GM12891 (cell line): ENCODE measurements at places on chromosomes 6 and 20.

DNA sequence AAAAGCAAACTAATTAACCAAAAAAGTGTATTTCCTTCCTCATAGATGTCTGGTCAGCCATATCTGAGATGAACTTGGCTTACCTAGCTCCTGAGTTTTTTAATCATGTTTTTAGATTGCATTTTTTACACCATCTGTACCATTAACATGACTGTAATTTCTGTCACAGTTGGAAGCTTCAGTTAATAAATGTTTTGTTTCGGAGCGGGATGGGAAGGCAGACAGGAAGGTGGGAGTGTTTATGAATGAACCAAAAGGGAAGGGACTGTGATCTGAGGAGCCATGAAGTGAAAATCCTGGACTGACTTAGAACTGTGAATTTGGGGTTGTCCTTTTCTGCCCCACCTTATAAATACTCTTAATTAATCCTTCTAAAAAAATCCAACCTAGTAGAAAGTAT, 445.6 kb upstream of the SOX4 start:
- DNase-seq: no peak

DNA sequence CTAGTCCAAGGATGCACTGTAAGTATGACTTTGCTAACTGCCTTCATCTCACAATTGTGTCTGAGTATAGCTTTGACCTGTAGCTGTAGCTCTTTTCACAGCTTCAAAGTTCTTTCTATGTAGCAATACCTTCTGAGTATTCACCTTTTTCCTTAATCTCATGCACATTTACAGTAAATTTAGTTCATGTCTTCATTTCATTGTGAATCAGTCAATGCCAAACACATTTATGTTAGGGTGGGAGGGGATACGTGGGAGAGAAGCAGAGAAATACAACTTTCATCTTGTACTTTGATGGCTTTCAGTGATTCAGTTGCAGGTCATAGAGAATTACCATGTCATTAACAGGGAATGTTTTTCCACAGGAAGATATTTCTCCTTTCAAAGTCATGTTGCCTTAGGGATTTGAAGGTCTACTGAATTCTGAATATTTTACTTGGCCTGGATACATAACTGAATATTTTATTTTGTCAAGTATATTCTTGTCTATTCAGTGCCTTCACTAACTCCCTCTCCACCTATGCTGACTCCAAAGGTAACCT, 119.2 kb downstream of the TINAG start:
- no peak for DNase-seq

DNA sequence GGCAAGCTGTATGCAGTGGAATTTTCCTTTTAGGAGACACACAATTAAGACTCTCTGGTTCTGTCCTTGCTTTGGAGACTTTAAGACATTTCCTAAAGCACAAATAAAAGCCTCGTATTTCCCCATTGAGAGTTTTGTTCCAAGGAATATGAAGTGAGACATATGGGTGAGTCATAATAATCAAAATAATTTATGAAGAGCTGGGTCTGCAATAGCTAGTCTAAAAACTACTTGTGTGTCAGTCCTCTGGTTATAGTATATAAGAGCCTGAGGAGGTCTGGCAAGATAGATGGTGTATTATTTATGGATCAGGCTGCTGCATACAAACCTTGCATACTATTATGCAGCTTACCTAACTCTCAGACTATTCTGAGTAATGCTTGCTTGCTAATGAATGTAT, 142.6 kb downstream of the ADGRG6 start:
- no peak for DNase-seq

DNA sequence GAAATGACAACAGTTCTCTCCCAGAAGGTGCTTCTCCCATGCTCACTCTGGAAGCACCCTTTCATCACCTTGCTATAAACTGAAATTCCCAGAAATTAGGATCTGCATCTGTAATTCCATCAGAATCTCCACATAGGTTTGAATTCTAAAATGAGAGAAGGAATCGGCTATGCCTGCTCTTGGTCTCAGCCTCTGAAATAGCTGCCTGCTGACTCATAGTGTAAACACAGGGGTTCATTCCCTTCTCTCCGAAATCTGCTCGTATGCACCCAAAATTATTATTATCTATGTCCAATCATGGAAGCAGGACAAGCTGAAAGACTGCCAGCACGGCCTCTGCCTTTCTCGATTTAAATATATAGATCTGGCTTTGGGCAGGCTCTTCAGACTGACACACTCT, 74.6 kb upstream of the TAB2 start:
- DNase-seq: no peak

DNA sequence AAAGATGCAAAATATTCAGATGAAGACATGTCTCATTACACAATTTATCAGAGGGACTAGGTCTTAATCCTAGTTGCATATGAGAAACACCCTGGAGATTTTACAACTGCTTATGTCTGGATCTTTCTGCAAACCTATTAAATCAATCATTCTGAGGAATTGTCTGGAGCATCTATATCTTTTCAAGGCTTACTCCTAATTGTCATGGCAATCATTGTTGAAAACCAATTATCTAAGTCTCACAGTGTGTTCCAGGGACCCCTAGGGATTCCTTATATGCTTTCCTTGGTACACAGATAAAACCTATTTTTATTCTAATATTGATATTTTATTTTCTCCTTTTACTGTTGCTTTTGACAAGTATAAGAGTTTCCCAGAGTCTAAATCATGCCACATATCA, 696.9 kb upstream of the EYS start:
- no peak for DNase-seq

GRCh38 chr6:159679091-159680077, 13.7 kb downstream of the SOD2 start:
- no peak for DNase-seq

DNA sequence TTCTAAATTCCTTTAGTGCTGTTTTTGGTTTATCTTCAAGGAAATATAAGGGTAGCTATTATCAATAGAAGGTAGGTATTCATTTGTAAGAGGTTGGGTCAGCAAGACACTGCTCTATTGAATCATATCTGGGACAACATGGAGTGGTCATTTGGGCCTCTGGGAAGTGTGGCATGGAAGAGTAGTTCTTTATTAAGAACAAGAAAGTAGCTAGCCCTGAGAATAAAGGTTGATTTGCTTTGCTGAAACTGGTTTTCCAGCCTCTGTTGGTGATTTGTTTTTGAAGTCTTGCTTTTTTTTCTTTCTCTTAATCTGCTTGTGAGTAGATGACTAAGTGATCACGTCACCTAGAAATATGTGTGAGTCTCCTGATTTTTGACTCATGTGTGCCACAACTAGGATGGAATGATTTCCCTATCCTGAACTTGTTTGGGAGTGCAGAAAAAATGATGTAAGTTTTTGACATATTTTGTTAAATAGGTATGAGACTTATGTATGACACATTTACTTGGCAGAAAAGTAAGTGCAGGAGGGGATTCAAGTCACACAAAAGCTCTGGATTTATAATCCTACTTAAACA, 381.8 kb downstream of the CENPW start:
- DNase-seq: no peak

DNA sequence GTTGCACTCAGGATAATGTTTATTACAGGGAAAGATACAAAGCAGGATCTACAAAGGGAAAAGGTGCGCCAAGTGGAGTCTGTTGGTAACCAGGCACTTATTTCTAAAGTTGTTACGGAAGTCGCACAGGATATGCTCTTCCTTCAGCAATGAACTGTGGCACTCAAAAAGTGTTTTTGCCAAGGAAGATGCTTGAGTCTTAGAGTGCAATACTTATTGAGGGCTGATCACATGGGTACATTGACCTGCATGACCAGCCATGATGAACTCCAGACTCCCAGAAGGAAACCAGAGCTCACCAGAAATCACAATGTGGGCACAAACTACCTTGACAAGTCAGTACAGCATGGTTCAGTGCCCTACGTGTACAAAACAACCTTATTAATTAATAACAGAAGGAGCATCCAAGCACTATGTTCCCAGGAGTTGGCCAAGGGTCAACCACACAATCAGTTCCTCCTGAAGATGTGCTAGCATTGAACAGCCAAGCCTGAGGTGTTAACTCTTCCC, 270.7 kb upstream of the TFAP2D start:
- no peak for DNase-seq

GRCh38 chr20:4435225-4435624, 286.5 kb upstream of the PRND start:
- no peak for DNase-seq

DNA sequence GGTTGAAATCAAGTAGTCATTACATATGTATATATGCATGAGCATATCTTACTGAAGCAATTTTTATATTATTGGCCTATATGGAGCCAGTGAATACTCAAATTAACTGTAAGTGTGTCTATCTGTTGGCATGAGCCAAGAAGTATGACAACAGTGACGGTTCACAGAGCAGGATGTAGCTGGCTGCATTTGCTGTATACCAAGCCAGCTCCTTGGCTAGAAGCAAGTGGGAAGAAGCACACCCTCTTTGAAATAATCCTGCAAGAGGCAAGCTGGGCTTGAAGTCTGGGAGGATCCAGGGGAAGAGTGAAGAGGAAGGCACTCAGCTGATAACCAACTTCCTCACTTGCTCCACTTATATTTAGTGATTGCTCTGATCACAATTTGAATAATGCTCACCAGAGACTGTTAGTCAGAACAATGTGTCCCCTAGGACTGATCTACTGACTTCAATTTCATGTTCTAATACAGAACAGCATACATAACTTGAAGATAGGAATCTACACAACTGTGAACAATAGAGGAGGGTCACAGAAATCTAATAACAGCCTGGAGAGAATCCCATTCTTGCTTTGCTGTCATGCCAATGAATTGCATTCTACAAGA, 497.3 kb downstream of the PRKN start:
- no peak for DNase-seq

GRCh38 chr6:44624936-44625573, 237.5 kb downstream of the CDC5L start:
- DNase-seq: no peak

DNA sequence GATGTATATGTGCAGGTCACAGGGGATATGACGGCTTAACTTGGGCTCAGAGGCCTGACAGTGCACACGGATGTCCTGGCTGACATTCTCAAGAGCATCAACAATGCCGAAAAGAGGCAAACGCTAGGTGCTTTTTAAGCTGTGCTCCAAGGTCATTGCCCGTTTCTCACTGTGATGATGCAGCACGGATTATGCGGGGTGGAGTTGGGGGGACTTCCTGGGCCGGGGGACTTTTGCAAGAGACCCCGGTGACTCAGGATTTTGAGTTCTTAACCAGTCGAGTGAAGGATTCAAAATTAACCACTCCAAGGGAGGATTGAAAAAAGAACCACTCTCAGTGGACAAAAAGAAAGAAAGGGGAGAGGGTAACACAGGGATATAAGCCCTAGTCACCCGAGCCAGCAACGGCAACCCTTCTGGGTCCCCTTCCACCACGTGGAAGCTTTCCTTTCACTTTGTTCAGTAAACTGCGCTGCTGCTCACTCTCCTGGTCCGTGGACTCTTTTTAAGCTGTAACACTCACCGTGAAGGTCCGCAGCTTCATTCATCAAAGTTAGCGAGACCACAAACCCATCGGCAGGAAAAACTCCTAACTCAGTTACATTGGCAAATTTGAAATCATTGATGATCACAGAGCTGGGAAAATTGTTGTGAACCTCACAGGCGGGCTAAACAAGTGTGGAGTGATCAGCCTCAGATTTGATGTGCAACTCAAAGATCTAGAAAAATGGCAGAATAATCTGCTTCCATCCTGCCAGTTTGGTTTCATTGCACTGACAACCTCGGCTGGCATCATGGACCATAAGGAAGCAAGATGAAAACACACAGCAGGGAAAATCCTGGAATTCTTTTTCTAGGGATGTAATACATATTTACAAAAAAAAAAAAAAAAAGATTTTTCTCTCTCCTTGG, 199.3 kb downstream of the ARID1B start:
- DNase-seq: no peak

GRCh38 chr6:73566954-73567591, 46.2 kb upstream of the EEF1A1 start:
- no peak for DNase-seq

- DNase-seq: no peak
These were observed 24.8 kb downstream of the GRM4 start for GRCh38 chr6:34120953-34121675.

GRCh38 chr6:30802731-30803130, 58.4 kb upstream of the IER3 start:
- DNase-seq: no peak

DNA sequence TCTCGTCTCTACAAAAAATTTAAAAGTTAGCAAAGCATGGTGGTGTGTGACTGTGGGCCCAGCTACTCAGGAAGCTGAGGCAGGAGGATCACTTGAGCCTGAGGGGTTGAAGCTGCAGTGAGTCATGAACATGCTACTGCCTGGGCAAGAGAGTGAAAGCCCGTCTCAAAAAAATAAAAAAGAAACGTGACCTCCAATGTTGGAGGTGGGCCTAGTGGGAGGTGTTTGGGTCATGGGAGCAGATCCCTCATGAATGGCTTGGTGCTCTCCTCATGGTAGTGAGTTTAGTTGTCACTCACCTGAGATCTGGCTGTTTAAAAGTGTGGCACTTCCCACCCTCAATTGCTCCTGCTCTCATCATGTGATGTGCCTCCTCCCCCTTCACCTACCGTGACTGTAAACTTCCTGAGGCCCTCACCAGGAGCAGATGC, 24.3 kb downstream of the RBL1 start:
- no peak for DNase-seq

DNA sequence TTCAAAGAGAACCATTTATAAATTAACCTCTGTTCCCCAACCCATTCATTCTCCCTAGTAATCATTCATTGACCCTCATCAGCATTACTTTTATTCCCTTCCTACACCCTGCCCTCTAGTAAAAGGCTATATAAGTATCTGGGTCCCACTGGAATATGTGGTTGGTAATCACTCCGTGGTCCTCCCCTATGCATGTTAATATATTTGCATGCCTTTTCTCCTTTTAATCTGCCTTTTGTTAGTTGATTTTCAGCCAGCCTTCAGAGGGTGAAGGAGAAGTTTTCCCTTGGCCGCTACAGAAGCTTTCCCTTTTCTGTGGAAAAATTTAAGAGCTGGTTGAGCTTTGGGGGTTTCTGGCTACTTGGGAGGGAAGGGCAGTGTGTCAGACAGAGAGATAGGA, 585.6 kb downstream of the UTRN start:
- no peak for DNase-seq

DNA sequence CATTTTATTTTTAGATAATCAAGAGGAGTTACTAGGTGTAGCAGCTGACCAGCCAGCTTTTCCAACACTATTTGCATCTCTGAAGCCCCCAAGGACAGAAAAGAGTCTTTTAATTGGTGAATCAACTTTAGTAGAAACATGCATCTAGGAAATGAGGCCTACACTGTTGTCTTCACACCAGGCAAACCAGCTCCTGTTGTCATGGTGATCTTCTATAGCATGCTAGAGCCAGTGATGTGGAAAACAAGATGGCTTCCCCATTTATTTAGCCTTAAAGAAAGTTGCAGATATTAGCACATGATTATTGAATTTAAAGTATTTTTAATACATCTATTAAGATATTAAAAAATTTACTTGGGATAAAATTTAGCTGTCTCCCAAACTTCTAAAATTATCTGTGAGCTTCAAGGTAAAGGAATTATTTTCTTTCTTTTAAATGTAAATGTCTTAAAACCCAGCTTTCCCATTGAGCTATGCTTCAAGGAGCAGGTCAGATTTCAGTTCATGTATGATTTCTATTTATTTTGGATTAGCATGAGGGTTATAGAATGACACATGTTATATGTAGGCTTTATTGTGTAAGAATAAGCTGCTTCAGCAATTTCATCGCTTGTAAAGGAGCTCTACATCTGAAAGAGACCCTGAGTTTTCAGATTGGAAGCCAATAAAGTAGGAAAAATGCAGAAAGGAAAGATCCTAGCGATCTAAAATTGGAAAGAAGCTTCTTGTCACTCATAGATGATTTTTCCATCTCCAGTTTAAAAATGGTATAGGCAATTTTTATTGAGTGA, 564.9 kb upstream of the CITED2 start:
- no peak for DNase-seq

GRCh38 chr6:32941214-32941768, 463 bp upstream of the HLA-DMB start:
- DNase-seq: no peak

GRCh38 chr6:33987531-33988021, 158.3 kb downstream of the GRM4 start:
- DNase-seq: no peak
